Sigmoid colon (tissue), 7 donors: ENCODE measurements at places on chromosomes 5 and 9. TPM values are rescaled to one million over a fixed set of nuclear protein-coding genes. Genes with fewer than 3 reads are reported as not detected.

Gene JAKMIP2
- total RNA-seq = 8.9 TPM

Gene PWWP2A
- total RNA-seq = 33.2 TPM

Gene PCA3
- 0.28 TPM for total RNA-seq

Gene PRRC2B
- total RNA-seq = 92.4 TPM

Gene PLCXD3
- total RNA-seq = 2.9 TPM

Gene SCGB3A2
- total RNA-seq = not detected

Gene EXOSC2
- 12.5 TPM for total RNA-seq

Gene GDNF
- total RNA-seq = 4.2 TPM

Gene GRM6
- not detected for total RNA-seq

Gene ST8SIA4
- total RNA-seq = 1.4 TPM

Gene AHRR
- under 0.01 TPM for total RNA-seq

Gene TAS2R1
- total RNA-seq = not detected

Gene UGT3A1
- total RNA-seq = not detected

Gene RXRA
- 49.0 TPM for total RNA-seq

Gene CCDC152
- total RNA-seq = not detected

Gene TTC23L
- total RNA-seq = 0.36 TPM
